ENCODE measurements at places on chromosomes 16 and 17.

- no peak for DNase-seq
Measured at GRCh38 chr16:74716355-74716754, 15.7 kb upstream of the MLKL start.

DNA sequence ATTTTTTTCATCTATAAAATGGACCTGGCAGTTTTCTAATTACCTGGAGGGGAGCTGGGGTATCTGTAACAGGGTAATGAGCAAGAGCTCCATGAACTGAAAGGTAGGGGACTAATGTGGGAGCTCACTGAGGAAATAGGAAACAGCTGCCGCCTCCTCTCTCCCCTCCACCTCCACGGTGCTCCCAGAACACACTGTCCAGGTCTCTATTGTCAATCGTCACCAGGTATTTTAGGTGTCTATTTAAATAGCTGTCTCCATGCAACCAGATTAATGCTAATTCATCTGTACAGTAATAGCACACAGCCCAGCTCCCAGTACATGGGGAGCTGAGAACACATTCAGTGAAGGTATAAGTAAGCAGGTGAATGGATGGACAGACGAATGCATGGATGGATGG lies 233.3 kb downstream of the GRIN2A start:
- DNase-seq = no peak

GRCh38 chr16:24670623-24671454 lies 58.6 kb upstream of the TNRC6A start:
- peak; percentile 99 for DNase-seq

DNA sequence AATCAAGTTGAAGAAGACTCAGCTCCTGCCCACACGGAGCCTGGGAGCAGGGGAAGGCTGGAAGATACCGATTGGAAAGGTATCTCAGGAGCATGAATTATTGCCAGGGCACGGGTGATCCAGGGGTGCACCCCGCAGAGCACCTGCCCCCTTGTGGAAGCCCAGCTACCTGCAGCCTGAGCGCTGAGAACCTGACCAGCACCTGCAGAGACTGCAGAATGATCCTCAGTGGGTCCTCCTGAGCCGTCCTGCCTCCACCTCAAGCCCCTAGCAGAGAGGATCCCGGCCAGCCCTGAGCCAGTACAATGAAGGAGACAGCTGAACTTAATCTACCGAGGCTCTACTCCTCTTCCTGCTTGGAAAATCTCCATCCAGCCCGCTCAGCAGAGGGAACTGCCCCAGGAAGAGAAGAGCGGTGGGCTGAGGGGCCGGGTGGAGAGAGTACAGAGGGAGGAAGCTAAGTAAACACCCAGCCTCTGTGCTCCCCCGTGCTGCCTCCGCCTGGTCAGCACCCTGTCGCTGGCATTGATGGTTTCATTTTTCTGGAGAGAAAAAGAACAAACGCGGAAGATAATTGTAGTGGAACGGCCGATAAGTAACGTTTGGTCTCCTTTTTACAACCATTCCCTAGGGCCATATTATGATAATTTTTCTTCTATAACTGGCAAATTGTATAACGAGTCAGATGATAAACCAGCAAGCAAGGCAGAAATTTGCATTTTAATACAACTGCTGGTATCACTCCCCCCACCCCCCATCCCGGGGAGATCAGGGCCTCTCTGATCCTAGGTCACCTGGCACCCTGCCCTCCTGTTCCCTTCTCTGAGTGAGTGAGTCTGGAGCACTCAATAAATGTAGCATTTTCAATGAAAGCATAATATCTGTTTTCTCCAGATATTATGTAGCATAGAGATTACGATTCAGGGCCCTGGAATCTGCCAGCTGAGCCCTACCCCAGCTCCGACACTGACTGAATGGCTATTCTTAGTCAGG lies 204.5 kb upstream of the RPL38 start:
- peak; percentile 3 for DNase-seq

DNA sequence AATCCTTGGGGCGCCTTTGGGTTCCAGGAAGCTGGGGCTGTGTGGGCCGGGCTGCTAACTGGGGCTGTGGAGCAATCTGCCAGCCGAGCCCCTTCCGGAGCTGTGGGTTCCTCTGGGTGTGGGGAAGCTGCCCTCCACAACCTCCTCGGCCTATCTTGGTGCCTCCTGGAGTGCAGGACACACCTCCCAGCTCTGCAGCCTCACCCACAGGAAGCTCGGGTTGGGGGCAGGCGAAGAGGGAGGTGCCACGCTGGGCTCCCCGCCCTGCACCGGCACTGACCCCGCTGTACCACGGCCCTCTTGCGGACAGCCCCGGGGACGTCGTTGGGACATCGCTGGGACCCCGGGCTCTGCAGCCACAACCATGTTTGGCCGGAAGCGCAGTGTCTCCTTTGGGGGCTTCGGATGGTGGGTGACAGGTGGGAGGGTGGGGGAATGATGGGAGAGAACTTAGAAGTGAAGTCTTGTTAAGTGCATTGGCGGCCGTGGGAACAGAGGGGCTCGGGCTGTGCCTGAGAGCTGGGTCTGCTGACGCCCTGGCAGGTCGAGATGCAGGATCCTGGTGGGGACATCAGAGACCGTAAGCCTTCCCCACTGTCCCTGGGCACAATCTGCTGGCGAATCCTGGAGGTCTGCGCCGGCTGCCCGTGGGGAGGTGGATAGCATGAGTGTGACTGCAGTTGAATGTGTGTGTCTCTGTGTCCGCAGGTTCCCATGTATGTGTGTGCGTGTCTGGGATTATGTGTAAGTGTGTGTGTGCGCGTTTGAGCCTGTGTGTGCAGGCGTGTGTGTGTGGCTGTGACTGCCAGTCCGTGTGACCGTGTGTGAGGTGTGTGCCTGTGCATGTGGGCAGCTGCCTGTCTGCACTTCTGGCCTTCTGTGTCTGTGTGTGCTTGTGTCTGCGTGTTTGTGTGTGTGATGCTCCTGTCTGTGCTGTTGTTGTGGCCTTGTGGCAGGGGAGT lies at the start of gene RAP1GAP2:
Gene RAP1GAP2, plus strand, starts transcription at position 275 of the 962 bp plus-strand sequence. Its CDS starts 90 bp downstream, at position 365.
- no peak for DNase-seq

DNA sequence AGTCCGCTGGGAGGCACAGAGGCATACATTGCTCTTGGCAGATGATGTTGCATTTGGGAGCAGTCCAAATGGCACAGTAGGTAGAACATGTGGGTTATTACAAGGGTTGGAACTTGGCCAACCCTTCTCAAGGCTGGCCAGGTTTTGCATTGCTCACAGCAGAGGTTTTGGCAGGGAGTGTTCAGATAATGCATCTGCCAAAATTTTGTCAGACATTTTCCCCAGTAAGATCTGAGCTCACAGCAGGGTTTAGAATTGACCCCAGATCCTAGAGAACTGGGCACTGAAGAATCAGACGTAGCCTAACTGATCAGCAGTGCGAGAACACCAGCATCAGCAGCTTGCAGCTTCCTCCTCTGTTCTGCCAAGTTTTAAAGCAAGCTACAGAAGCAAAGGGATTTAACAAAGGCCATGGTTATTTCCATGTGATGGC lies 468.8 kb upstream of the KIF2B start:
- peak; percentile 70 for DNase-seq

DNA sequence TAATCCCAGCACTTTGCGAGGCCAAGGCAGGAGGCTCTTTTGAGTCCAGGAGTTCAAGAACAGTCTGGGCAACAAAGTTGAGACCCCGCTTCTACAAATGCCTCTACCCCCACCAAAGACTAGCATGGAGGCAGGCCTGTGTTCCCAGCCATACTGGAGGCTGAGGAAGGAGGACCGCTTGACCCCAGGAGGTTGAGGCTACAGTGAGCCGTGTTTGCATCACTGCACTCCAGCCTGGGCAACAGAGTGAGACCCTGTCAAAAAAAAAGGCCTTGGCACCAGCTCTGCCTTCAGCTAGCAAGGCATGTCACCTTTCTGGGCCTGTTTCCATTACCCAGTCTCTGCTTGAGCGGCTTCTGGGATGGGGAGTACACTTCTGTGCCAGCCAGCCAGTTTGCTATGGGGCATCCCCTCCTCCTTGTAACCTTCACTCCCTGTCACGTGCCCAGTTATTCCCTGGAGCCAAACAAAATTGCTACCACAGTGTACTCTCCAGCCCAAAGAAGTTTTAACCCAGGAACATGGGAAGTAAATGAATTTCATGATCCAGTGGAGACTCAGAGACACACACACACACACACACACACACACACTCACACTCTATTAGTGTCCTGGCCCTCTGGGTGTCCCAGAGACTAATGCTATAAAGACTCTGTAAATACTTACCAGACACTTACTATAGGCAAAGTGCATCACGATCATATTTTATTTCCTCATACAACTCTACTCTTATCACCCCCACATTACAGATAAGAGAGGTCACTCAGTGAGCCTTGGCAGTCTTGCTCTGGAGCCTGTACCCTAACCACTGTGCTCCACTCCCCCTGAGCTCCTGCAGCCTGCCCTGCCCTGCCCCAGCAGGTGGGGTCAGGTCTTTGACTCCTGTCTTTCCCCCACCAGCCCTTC lies 2.5 kb downstream of the CISD3 start:
- DNase-seq = no peak

DNA sequence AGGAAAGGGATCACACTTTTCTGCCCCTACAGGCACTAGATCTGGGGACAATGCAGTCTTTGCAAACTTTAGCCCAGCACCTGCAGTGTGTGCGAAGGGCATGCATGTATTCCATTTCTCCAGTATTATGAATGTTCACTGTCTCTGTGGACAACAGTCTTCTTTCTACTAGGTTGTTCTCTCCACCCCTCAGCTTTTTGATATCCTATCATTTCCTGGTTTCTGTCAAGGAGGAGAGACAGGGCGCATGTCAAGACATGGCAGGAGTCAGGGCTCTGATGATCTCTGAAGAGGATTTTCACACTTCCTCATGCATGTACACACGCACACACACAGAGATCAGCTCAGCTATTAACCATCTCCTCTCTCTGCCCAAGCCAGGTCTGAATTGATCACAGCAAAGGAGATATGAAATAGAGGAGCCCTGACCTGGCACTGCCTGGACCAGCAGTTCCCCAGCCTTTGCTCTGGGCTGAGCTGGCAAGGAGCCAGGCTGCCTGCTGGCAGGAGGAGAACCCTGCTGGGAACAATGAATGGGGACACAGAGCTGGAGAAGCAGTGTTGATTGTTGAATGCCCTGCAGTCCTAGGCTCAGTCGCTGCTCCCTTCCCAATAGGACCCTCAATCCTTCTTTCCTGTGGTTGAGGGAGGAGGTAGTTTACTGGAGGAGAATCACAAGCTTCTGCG lies 2.6 kb downstream of the GPR179 start:
- DNase-seq = peak; percentile 63

DNA sequence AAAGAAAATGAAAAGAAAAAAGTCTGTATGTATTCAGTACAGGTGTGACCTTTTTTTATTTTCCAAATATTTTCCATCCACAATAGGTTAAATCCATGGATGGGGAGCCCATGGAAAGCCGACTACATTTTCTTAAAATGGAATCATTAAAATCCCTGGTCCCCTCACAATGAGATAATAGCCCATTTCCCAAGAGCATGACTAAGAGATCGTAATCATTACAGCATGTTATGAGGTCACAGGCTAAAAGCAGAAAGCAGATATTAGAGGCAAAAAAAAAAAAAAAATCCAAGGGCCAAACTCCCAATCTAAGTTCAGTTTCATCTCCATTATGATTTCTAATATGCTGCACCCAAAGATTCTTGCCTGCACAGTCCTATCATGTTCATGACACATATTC lies 44.7 kb downstream of the CYTH1 start:
- DNase-seq = no peak

GRCh38 chr17:18978655-18979054 lies 25.9 kb downstream of the FAM83G start:
- no peak for DNase-seq

- DNase-seq = no peak
Measured at GRCh38 chr16:50731130-50731988, 10.5 kb upstream of the CYLD start.

DNA sequence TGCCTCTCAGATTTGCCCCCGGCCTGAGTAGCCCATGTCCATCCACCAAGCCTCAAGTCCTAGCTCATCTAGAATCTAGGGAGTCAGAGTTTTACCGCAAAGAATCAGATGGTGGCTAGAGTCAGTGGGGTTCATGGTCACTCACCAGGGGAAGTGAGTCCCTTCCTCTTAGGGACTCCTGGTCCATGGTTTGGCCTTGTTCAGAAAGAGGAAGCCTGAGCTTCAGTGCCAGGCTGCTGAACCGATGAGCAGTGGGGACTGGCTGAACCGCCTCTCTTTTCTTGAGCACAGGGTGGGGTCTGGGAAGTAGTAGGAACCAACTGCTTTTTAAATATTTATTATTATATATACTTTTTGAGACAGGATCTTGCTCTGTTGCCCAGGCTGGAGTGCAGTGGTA lies 160.3 kb downstream of the NTN1 start:
- no peak for DNase-seq

- no peak for DNase-seq
Measured at GRCh38 chr17:75590314-75590761, 2.7 kb downstream of the MYO15B start.

GRCh38 chr17:70924776-70925175 lies 755.4 kb downstream of the KCNJ2 start:
- no peak for DNase-seq

- DNase-seq = no peak
Measured at GRCh38 chr16:28289048-28289447, 3.3 kb upstream of the SBK1 start.

DNA sequence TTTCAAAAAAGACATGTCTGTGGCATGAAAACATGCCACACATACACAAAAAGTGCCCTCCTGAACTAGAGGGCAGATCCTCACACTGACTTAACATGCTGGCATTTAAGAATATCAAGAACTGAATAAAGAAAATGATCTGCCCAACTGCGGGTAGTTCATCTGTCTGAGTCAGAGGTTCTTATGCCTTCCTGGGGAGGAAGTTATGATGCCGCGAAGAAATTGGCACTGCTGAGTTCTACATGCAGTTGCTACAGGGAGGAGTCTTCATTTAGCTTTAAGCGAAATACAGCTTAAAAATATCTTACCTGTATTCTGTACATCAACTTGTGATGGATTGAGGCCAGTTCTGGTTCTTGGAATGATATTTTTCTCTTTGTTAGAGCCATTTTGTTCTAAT lies 6.3 kb downstream of the ALDH3A2 start:
- no peak for DNase-seq

GRCh38 chr17:29019475-29020181 lies 13.8 kb upstream of the SEZ6 start:
- DNase-seq = peak; percentile 35

GRCh38 chr17:59388069-59388556 lies 56.7 kb downstream of the YPEL2 start:
- DNase-seq = peak; percentile 82
